Prostate gland (tissue), 2 donors: ENCODE measurements at places on chromosomes 3 and 15.

- H3K4me1 ChIP-seq: no peaks in the 10 kb centered on the region
- H3K4me3 ChIP-seq: no peak overlapping the region
- no peak overlapping the region for H3K27ac ChIP-seq
- no peaks in the 10 kb centered on the region for H3K36me3 ChIP-seq
- no peaks in the 10 kb centered on the region for H3K27me3 ChIP-seq
Observed at GRCh38 chr3:72496051-72496670, 352.1 kb downstream of the SHQ1 start.

GRCh38 chr3:64814351-64814750 lies 126.6 kb upstream of the ADAMTS9 start:
- peak; percentile 62 for DNase-seq
- H3K36me3 ChIP-seq: no peaks in the 10 kb centered on the region
- H3K4me1 ChIP-seq: no peaks in the 10 kb centered on the region
- H3K27ac ChIP-seq: peak overlapping the region; percentile 30
- no peak overlapping the region for H3K4me3 ChIP-seq
- H3K27me3 ChIP-seq: no peaks in the 10 kb centered on the region

DNA sequence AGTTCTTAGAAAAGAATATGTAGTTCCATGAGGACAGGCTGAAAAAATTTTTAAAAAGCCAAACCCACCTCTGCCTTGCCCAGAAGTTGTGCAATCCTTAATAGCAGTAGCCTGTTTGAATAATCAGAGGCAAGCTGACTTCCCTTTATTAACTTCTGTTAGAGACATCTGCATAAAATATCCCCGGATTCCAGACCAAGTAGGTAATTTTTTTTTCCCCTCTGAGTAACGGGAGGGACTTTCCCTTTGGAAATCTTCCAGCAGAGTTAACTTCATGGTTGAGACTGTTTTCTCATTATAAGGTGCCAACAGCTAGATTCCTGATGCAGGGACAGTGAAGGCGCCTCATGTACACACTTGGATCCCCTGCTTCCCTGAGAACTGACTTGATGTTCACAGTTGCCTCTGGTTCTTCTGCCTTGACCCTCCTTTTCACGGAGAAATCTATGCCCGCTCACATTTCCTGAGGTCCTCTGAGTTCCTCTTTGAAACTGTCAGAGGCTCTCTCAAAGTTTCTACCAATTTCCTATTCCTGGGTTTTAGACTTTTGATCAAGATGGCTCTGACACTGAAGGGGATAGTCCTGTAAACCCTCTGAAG lies 227.6 kb upstream of the BHLHE40 start:
- no peak overlapping the region for H3K4me3 ChIP-seq
- H3K36me3 ChIP-seq: no peaks in the 10 kb centered on the region
- H3K4me1 ChIP-seq: no peaks in the 10 kb centered on the region
- DNase-seq: no peak
- H3K27ac ChIP-seq: peak overlapping the region; percentile 74

- no peak overlapping the region for H3K27ac ChIP-seq
- H3K4me1 ChIP-seq: no peaks in the 10 kb centered on the region
- no peaks in the 10 kb centered on the region for H3K27me3 ChIP-seq
- DNase-seq: no peak
- H3K36me3 ChIP-seq: no peaks in the 10 kb centered on the region
Observed at GRCh38 chr3:124381575-124382333, 348.5 kb upstream of the UMPS start.

DNA sequence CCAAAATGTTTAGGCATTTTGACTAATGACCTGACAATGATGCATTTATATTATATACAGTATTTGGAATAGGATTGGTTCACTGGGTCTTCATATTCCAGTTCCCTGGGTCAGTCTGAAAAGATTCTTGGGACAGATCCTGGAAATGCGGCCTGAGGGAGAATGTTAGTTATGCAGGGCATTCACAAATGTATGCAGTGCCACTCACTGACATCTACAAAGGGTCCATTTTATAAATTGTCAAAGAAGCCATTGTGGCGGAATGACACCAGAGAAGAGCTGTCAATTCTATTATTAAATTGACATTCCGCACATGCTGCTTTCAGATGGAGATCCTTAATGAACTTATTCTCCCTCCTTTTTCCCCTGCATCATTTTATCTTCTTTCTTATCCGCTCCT lies 176.6 kb downstream of the VGLL3 start:
- H3K36me3 ChIP-seq: no peaks in the 10 kb centered on the region
- no peaks in the 10 kb centered on the region for H3K4me1 ChIP-seq
- H3K4me3 ChIP-seq: no peak overlapping the region
- H3K27me3 ChIP-seq: no peaks in the 10 kb centered on the region
- no peak overlapping the region for H3K27ac ChIP-seq

DNA sequence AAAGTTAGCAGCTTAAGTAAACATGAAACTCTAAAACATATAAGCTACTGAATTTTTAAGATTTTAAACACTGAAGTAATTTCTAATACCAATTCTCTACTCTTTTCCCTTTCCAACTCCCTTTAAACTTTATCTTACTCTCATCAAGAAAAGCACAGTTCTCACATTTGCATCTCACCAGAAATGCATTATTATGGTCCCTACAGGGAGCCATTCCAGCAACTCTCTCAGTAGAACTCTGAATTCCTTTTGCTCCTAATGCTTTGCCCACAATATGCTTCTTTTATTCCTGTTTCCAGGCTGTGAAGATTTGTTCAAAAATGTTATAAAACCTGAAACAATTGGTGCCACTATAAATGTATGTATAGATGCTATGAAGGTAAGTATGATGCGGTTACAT lies 83.4 kb downstream of the TFDP2 start:
- H3K27ac ChIP-seq: no peak overlapping the region
- H3K27me3 ChIP-seq: no peaks in the 10 kb centered on the region
- H3K4me3 ChIP-seq: no peak overlapping the region
- no peaks in the 10 kb centered on the region for H3K4me1 ChIP-seq
- DNase-seq: no peak
- H3K36me3 ChIP-seq: no peaks in the 10 kb centered on the region

DNA sequence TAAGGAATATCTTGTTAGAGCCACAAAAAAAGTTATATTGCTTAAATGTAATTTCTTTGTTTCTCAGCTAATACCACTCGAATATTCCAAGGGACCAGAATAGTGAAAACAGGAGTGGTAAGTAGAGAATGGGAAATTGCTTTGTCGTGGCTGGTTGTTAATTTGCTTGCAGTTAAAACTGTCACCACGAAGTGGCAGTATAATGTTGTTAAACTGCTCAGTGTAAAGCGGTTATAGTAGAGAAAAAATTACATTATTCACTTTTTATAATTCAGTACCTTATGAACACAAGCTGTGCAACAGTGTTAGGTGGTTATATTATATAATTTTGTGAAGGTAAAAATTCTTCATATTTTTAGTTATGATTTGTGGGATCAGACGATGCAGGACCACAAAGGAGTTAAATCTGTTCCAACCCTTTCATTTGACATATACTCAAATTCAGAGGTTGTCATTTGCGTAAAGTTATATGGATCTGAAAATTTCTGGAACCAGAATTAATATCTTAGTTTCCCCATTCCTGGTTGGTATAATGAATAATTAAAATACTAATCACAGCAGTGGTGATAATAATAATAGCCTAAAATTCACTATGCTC lies 171.8 kb downstream of the FEZF2 start:
- no peak overlapping the region for H3K4me3 ChIP-seq
- no peaks in the 10 kb centered on the region for H3K36me3 ChIP-seq
- no peak for DNase-seq
- H3K27me3 ChIP-seq: no peaks in the 10 kb centered on the region
- no peak overlapping the region for H3K27ac ChIP-seq

DNA sequence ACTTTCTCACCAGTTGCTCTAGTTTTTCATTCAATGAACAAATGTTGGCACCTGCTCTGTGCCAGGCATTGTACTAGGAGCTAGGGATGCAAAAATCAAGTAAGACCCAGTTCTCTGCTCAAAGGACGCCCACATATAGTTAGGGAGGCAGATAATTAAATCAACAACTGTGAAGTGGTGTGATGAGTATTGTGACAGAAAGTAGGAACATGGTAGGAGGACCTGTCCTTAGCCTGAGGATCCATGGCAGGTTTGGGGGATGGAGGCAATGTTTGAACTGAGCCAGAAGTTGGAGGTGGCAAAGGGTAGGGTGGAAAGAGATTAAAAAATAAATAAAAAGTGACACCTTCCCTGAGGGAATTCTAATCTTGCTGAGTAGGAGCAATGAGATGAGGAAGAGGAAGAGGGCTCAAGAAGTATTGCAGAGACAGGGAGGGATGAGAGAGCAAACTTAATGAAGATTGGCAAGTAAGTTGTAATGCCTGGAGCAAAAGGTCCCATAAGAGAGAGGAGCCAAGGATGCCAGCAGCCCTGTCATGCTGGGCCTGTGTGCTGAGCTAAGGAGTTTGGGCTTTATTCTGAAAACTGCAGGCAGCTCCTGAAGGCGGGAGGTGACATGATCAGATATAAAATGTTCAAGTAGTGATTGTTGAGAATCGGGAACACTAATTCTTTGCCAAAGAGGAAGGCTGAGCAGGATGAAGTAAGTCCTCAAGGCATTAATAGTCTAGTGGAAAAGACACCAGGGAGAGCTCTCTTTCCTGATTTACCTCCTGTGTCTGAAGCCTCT lies 184.3 kb upstream of the PPP2R3A start:
- H3K4me1 ChIP-seq: no peaks in the 10 kb centered on the region
- no peaks in the 10 kb centered on the region for H3K27me3 ChIP-seq
- DNase-seq: no peak
- H3K4me3 ChIP-seq: no peak overlapping the region

GRCh38 chr15:92079647-92080255 lies 226.2 kb downstream of the SLCO3A1 start:
- no peaks in the 10 kb centered on the region for H3K27me3 ChIP-seq
- H3K4me3 ChIP-seq: no peak overlapping the region
- DNase-seq: no peak

DNA sequence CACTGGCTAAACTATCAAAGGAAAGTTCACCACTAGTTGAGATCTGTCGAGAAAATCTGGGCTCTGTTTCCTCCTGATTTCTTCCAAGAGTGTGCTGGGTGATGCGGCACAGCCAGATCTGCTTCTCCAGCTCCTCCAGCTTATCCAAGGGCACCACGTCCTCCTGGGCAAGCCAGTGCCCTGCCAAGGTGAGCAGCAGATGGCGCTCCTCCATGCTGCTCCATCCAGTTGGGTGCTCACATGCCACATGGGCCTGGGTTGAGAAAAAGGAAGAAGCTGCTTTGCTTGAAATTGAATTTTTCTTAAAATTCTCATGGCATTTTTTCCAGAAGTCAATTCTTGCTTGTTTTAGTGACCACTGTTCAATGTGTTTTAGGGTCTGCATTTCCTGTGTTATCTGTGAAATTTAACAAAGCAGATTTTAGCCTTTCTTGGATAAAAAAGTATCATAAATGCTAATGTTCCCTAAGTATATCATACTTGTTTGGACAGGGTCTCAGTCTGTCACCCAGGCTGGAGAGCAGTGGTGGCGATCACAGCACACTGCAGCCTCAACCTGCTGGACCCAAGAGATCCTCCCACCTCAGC lies 47.3 kb downstream of the EIF3J start:
- DNase-seq: no peak

DNA sequence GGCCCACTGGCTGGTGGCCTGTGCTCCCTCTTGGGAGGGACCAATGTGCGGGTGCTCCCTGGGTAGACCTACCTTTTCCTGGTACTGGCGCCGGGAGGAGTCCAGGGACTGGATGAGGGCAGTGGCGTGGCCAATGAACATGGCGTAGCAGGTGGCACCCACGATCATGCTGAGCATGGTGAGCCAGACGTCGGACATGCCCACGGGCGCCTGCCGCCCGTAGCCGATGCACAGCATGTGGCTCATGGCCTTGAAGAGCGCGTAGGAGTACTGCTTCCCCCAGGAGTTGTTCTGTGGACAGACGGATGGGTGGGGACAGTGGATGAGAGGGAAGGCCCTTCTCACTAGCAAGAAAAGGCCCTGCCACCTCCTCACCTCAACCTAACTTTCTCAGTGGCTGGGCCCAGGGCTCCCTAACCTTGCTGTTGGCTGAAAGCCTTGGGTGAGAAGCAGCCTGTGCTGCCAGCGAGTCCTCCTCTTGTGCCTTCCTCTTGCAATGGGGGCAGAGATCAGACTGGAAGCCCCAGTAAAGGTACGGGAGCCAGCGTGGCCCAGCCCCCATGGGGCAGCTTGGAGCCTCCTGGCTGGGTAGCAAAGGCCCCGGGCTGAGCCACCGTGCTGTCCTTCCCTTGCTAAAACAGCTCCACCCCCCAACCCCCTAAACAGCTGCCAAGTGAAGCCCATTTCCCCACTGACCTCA lies 39.1 kb downstream of the HCN4 start:
- no peaks in the 10 kb centered on the region for H3K36me3 ChIP-seq
- no peaks in the 10 kb centered on the region for H3K27me3 ChIP-seq
- no peak for DNase-seq
- no peak overlapping the region for H3K4me3 ChIP-seq

GRCh38 chr15:77416954-77417353 lies 3.0 kb downstream of the PEAK1 start:
- no peaks in the 10 kb centered on the region for H3K27me3 ChIP-seq
- H3K36me3 ChIP-seq: no peaks in the 10 kb centered on the region
- H3K4me3 ChIP-seq: no peak overlapping the region
- no peak for DNase-seq
- H3K27ac ChIP-seq: no peak overlapping the region
- H3K4me1 ChIP-seq: no peaks in the 10 kb centered on the region

- H3K4me3 ChIP-seq: no peak overlapping the region
- no peak for DNase-seq
- no peaks in the 10 kb centered on the region for H3K4me1 ChIP-seq
- no peak overlapping the region for H3K27ac ChIP-seq
Observed at GRCh38 chr3:17258823-17259436, 374.2 kb downstream of the PLCL2 start.

GRCh38 chr3:119492128-119492527 lies 6.2 kb upstream of the TIMMDC1 start:
- no peak overlapping the region for H3K27ac ChIP-seq
- H3K27me3 ChIP-seq: no peaks in the 10 kb centered on the region
- H3K36me3 ChIP-seq: no peaks in the 10 kb centered on the region

- H3K4me3 ChIP-seq: peak overlapping the region; percentile 17
Observed at GRCh38 chr15:58864602-58865424, 68.7 kb downstream of the SLTM start.

GRCh38 chr3:175222356-175222755 lies 363.2 kb downstream of the NAALADL2 start:
- no peaks in the 10 kb centered on the region for H3K27me3 ChIP-seq
- no peak overlapping the region for H3K4me3 ChIP-seq
- no peak for DNase-seq
- no peaks in the 10 kb centered on the region for H3K4me1 ChIP-seq

- no peak overlapping the region for H3K4me3 ChIP-seq
- H3K4me1 ChIP-seq: no peaks in the 10 kb centered on the region
- no peak overlapping the region for H3K27ac ChIP-seq
- H3K36me3 ChIP-seq: no peaks in the 10 kb centered on the region
- H3K27me3 ChIP-seq: no peaks in the 10 kb centered on the region
- DNase-seq: no peak
Observed at GRCh38 chr15:58302832-58303231, 129.0 kb upstream of the LIPC start.

- no peaks in the 10 kb centered on the region for H3K36me3 ChIP-seq
- no peak for DNase-seq
- H3K27ac ChIP-seq: no peak overlapping the region
- H3K4me1 ChIP-seq: peaks cover 2% of the 10 kb centered on the region
Observed at GRCh38 chr3:157094751-157095480, 65.0 kb downstream of the CCNL1 start.

- H3K36me3 ChIP-seq: no peaks in the 10 kb centered on the region
- DNase-seq: no peak
- H3K27ac ChIP-seq: no peak overlapping the region
- H3K27me3 ChIP-seq: no peaks in the 10 kb centered on the region
- H3K4me1 ChIP-seq: no peaks in the 10 kb centered on the region
Observed at GRCh38 chr3:123713211-123713610, 128.4 kb upstream of the HACD2 start.

- H3K36me3 ChIP-seq: no peaks in the 10 kb centered on the region
- no peaks in the 10 kb centered on the region for H3K4me1 ChIP-seq
- no peaks in the 10 kb centered on the region for H3K27me3 ChIP-seq
Observed at GRCh38 chr3:183555541-183556081, at the start of gene KLHL6. TSS of gene KLHL6 (minus strand) at chr3:183555706. CDS start at chr3:183555653, 53 bp downstream.
